CD4-positive, alpha-beta T cell treated with Interleukin-2 at 100 ng/mL for 4 hours (primary cell): ENCODE measurements at places on chromosomes 2 and 18.

DNA sequence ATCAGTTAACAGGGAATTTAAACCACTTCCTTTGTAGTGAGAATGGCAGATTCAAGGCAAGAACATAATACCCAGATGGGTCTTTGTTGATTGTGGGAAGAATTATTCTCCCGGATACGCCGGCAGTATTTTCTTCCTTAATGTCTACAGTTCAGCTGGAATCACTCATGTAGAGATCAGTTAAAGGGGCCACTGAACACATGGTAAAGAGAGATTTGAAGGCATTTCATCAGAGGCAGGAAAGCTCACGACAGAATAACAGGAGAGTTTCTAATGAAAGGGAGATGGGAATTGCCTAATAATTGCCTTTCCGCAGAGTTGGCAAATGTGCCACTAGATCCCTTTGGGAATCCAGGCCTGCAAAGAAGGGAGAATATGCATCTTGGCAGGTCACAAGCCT, 327.7 kb upstream of the ZNF804A start:
- DNase-seq, result no peak

DNA sequence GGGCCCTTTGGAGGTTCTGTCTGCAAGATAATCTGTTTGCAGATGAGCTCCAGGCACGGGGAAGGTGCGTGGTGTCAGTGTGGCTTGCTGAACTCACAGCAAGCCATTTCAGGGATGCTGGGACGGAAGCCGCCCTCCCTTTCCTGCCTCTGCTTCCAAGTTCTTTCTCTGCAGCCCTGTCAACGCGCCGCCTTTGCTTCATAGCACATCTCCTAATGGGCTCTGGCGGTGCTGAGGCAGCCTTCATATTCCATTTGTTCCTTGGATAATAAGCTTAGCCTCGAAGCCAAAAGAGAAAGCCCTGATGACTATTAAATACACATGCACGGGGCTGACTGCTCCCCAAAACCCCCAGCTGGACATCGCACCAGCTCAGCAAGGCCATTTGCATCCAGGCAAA, 81.7 kb upstream of the TAF1B start:
- no peak for DNase-seq

GRCh38 chr18:51069885-51070284, 39.9 kb downstream of the SMAD4 start:
- no peak for DNase-seq

DNA sequence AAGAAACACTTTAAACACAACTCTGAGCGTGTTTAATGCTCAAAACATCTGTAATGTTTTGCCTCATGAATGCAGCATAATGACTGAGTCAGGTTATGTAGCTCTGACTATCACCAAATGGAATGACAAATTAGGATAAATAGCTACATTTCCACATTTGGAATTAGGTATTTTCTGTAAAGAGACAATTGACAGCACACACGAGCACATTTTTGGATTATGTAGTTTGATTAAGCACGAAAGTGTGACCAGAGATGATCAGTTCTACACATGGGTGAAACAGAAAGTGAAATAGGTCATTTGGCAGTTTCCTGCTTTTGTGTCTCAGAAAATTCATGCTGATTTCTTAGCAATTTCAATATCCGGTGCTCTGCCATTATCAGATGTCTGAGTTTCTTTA, 29.0 kb downstream of the LPIN1 start:
- peak; percentile 69 for DNase-seq
